ENCODE measurements at places on chromosomes 4 and X. TPM values are rescaled to one million over a fixed set of nuclear protein-coding genes. Genes with fewer than 3 reads are reported as not detected.

DNA sequence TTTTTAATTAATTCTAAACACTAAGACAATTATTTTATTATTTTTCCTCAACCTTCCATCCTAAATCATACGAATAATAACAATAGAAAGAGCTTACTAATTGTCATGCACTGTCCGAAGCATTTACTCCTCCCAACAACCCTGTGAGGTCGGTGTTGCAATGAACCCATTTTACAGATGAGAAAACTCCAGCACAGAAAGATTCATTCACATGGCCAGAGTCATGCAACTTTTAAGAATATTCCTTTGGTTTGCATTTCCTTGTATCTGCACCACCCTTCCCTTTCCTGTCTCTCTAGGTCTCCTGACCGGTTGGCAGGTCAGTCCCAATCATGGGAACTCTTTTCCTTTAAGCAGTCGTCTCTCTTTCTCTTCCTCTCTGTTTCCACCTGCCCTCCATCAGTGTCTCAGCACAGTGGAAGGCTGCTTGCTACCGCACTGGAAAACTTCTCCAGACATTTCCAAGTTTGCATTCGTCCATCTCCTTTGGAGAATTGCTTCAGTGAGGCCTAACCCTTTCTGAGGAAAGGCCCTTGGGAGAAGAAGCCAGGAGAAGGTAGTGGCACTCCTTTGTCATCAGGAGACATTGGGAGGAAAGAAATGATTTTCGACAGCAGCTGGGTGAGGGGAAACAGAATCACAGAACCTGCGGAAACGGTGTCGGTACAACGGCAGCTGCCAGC is 1.9 kb upstream of the TMSB4X start:
- H3K4me3 ChIP-seq: peak overlapping the region; percentile 72
- H3K4me1 ChIP-seq: no peaks in the 10 kb centered on the region
- peaks cover 6% of the 10 kb centered on the region for H3K27me3 ChIP-seq
- DNase-seq: no peak

- no peaks in the 10 kb centered on the region for H3K4me1 ChIP-seq
- H3K27ac ChIP-seq: peak overlapping the region; percentile 60
- no peaks in the 10 kb centered on the region for H3K36me3 ChIP-seq
- DNase-seq: peak; percentile 26
- H3K27me3 ChIP-seq: no peaks in the 10 kb centered on the region
These were observed 426 bp upstream of the C4orf51 start for GRCh38 chr4:145679520-145679919.

DNA sequence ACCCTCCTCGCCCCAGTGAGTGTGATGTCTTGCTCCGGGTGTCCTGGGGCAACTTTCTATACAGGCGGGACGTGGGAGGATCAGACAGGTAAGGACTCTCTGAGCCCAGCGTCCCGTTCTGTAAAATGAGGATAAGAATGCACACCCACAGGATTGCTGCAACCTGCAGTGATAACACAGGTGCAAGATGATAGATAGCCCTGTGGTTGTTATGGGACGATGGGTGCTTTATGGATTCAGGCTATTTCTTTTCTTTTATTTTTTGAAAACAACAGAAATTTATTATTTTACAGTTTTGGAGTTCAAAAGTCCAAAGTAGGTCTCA is 28.6 kb downstream of the BEX3 start:
- H3K4me1 ChIP-seq: no peaks in the 10 kb centered on the region
- DNase-seq: no peak
- H3K36me3 ChIP-seq: no peaks in the 10 kb centered on the region
- no peaks in the 10 kb centered on the region for H3K27me3 ChIP-seq

DNA sequence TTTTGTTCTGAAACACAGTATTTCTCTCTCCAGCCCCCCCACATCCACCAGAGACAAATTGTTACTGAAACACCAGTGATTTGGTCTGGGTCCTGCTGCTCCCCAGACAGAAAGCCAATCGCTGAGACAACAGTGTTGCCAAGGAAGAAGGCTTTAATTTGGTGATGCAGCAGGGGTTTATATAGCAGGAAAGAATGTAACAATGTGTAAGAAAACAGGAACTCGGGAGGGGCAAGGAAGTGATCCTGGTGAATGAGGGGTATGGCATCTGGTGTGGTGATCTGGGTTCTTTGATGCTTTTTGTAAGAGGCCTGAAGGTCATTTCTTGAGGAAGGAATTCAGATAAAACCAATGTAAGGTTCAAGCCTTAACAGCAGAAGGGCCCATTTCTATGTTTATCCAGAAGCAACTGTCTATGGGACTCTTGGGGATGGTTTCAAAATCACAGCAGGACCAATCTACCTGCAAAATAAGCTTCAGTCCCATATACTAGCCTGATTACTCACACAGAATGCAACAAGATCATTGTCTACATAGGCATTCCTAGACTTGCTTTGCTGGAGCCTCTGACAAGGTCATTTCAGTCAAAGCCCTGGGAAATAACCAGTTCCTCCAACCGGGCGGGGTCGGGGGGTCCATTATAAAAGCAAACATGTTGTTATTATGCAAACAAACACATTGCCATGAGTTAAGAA is 445.2 kb upstream of the ZFP42 start:
- H3K27me3 ChIP-seq: no peaks in the 10 kb centered on the region
- H3K4me1 ChIP-seq: no peaks in the 10 kb centered on the region
- no peak overlapping the region for H3K4me3 ChIP-seq
- no peak for DNase-seq

GRCh38 chr4:174561560-174561959 is 39.3 kb upstream of the HPGD start:
- H3K4me1 ChIP-seq: no peaks in the 10 kb centered on the region
- H3K4me3 ChIP-seq: no peak overlapping the region
- H3K36me3 ChIP-seq: no peaks in the 10 kb centered on the region
- H3K27me3 ChIP-seq: no peaks in the 10 kb centered on the region

- peaks cover 11% of the 10 kb centered on the region for H3K36me3 ChIP-seq
- no peaks in the 10 kb centered on the region for H3K4me1 ChIP-seq
- H3K27ac ChIP-seq: no peak overlapping the region
- H3K27me3 ChIP-seq: no peaks in the 10 kb centered on the region
- H3K4me3 ChIP-seq: no peak overlapping the region
These were observed 29.0 kb downstream of the DDX60L start for GRCh38 chr4:168451331-168451730.

- no peaks in the 10 kb centered on the region for H3K36me3 ChIP-seq
- DNase-seq: no peak
- H3K27ac ChIP-seq: peak overlapping the region; percentile 96
These were observed 766 bp upstream of the DNAJB14 start for GRCh38 chr4:99947190-99947578.

DNA sequence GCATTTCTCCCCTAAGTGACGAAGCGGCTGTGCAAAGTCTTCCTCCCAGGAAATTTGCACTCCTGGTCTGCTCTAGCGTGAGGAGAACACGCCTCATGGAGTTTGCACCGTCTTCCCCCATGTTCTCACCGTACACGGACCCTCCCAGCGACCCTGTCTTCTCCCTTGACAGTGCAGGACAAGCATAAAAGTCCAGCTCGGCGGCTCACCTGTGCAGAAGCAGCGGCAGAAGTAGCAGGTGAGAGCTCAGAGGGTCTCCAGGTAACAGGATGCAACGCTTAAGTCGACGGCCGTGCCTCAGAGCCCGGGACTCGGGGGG is 314 bp downstream of the P2RY8 start:
- peak overlapping the region; percentile 36 for H3K4me3 ChIP-seq
- H3K27ac ChIP-seq: peak overlapping the region; percentile 63
- peaks cover under 1% of the 10 kb centered on the region for H3K27me3 ChIP-seq
- no peaks in the 10 kb centered on the region for H3K4me1 ChIP-seq

GRCh38 chr4:119942806-119943205 is 123.8 kb downstream of the MAD2L1 start:
- H3K4me1 ChIP-seq: no peaks in the 10 kb centered on the region
- H3K4me3 ChIP-seq: no peak overlapping the region
- no peak overlapping the region for H3K27ac ChIP-seq
- H3K36me3 ChIP-seq: no peaks in the 10 kb centered on the region
- DNase-seq: no peak
- H3K27me3 ChIP-seq: no peaks in the 10 kb centered on the region

DNA sequence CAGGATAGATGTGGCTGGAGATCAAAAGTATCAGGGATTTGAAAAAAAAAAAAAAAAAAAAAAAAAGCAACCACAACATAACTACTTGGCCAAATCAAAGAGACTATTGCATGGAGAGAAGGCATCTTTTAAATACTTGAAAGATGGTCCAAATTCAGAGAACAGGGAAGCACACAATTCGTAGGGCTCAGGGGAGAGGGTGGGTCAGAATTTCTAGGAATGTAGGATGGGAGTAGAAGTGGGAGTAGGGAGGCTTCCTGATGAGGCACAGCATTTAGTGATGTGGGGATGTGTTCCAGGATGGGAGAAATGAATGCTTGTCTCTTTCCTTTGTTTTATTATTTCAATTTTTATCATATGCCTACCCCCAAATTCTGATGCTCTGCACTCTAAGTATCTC is 36.3 kb downstream of the RTL3 start:
- no peak for DNase-seq
- no peak overlapping the region for H3K4me3 ChIP-seq
- no peaks in the 10 kb centered on the region for H3K36me3 ChIP-seq

- H3K27ac ChIP-seq: peak overlapping the region; percentile 62
- H3K4me3 ChIP-seq: no peak overlapping the region
- H3K36me3 ChIP-seq: peaks cover 4% of the 10 kb centered on the region
- H3K4me1 ChIP-seq: no peaks in the 10 kb centered on the region
- no peak for DNase-seq
These were observed 46.9 kb downstream of the ACOX3 start for GRCh38 chr4:8393593-8394038.

GRCh38 chrX:153446950-153447580 is 1.2 kb upstream of the TREX2 start:
- peaks cover 14% of the 10 kb centered on the region for H3K27me3 ChIP-seq
- no peak overlapping the region for H3K4me3 ChIP-seq
- H3K4me1 ChIP-seq: no peaks in the 10 kb centered on the region
- no peak overlapping the region for H3K27ac ChIP-seq
- no peak for DNase-seq

DNA sequence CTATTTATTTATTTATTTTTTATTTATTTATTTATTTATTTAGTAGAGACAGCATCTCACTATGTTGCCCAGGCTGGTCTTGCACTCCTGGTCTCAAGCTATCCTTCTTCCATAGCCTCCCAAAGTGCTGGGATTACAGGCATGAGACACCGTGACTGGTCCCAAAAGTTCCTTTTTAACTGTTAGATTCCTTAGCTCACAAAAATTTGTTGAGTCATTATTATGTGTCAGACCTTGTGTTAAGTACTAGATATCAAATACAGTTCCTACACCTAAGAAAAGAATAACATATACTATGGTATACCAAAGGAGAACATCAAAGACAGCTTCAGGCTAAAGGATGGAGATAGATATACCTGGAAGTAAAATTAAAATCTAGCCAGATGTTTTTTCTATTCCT is 11.6 kb downstream of the FGA start:
- H3K4me3 ChIP-seq: no peak overlapping the region
- H3K27ac ChIP-seq: no peak overlapping the region
- DNase-seq: no peak
- no peaks in the 10 kb centered on the region for H3K4me1 ChIP-seq
- no peaks in the 10 kb centered on the region for H3K27me3 ChIP-seq

GRCh38 chr4:24212642-24213041 is 322.8 kb upstream of the PPARGC1A start:
- no peaks in the 10 kb centered on the region for H3K27me3 ChIP-seq
- no peak overlapping the region for H3K4me3 ChIP-seq
- H3K36me3 ChIP-seq: no peaks in the 10 kb centered on the region
- no peak overlapping the region for H3K27ac ChIP-seq
- no peaks in the 10 kb centered on the region for H3K4me1 ChIP-seq
- DNase-seq: no peak

GRCh38 chr4:156660465-156660864 is 311.1 kb downstream of the PDGFC start:
- no peaks in the 10 kb centered on the region for H3K27me3 ChIP-seq
- H3K4me1 ChIP-seq: no peaks in the 10 kb centered on the region
- DNase-seq: no peak
- no peak overlapping the region for H3K27ac ChIP-seq

- no peaks in the 10 kb centered on the region for H3K4me1 ChIP-seq
- H3K4me3 ChIP-seq: no peak overlapping the region
- H3K36me3 ChIP-seq: no peaks in the 10 kb centered on the region
- H3K27me3 ChIP-seq: no peaks in the 10 kb centered on the region
- DNase-seq: no peak
These were observed 209.3 kb downstream of the CHIC2 start for GRCh38 chr4:53854991-53855568.

GRCh38 chrX:17559728-17560379 is 177.4 kb upstream of the SCML1 start:
- H3K4me1 ChIP-seq: no peaks in the 10 kb centered on the region
- H3K27ac ChIP-seq: peak overlapping the region; percentile 7
- peaks cover 56% of the 10 kb centered on the region for H3K27me3 ChIP-seq
- DNase-seq: no peak

- H3K36me3 ChIP-seq: no peaks in the 10 kb centered on the region
- H3K27ac ChIP-seq: peak overlapping the region; percentile 67
- no peak overlapping the region for H3K4me3 ChIP-seq
- no peaks in the 10 kb centered on the region for H3K4me1 ChIP-seq
- DNase-seq: no peak
These were observed 35.8 kb downstream of the ATXN3L start for GRCh38 chrX:13283950-13284546.

DNA sequence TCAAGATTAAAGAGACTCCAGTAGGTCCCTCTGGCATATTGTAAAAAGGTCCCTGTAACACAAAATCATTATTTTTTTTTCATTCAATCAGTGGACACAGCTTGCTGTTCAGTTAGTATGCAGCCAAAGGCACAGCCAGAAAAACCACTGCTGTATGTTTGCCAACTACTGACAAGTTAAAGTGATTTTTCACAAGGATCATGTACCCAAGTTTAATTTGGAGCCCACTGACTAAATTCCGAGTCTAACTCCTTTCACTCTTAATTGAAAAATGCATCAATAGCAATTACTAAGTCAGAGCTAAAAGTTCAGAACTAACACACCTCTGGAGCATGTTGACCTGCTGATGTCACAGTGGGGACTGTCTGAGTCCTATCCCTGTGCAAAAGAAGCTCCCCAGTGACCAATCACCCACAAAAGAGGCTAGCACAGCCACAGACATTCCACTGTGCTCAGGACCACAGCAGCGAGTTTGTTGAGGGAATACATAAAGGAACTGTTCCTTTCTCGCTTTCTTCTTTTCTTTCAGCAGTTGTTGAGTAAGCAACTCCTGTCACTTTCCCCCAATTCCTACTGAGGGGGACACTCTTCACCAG is 60.4 kb downstream of the STX18 start:
- no peak overlapping the region for H3K4me3 ChIP-seq
- H3K27ac ChIP-seq: no peak overlapping the region
- no peak for DNase-seq
- no peaks in the 10 kb centered on the region for H3K4me1 ChIP-seq
- H3K36me3 ChIP-seq: no peaks in the 10 kb centered on the region
- no peaks in the 10 kb centered on the region for H3K27me3 ChIP-seq

DNA sequence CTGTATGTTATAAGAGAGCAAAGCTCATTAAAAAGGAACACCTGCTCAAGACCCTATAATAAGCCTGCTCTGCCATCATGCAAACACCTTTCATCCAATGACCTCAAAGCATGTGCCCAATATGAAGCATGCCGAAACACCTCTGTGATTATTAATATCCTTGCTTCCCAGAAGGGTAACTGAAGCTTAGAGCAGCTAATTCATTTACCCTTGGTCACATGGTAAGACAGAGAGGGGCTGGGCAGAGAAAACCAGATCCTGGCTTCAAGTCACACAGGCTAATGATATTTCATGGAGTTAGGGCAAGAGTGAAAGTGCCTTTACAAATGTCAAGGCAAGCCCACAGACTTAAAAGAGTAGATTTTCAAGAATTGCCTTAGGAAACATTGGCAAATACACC is 5.6 kb downstream of the AMOT start:
- no peak for DNase-seq
- no peaks in the 10 kb centered on the region for H3K36me3 ChIP-seq
- H3K4me3 ChIP-seq: no peak overlapping the region
- H3K27ac ChIP-seq: no peak overlapping the region

The ABLIM2 gene
- 4.8 TPM for total RNA-seq

The GLUD2 gene
- 4.0 TPM for total RNA-seq

The SULT1E1 gene
- not detected for total RNA-seq

The TLL1 gene
- total RNA-seq: 11.5 TPM

All from breast epithelium (tissue), 4 donors.